ENCODE measurements at places on chromosomes 16 and 17.

GRCh38 chr16:87457709-87458423, 35.0 kb downstream of the ZCCHC14 start:
- no peak for DNase-seq

GRCh38 chr17:54907376-54907775, 6.7 kb downstream of the TOM1L1 start:
- no peak for DNase-seq

DNA sequence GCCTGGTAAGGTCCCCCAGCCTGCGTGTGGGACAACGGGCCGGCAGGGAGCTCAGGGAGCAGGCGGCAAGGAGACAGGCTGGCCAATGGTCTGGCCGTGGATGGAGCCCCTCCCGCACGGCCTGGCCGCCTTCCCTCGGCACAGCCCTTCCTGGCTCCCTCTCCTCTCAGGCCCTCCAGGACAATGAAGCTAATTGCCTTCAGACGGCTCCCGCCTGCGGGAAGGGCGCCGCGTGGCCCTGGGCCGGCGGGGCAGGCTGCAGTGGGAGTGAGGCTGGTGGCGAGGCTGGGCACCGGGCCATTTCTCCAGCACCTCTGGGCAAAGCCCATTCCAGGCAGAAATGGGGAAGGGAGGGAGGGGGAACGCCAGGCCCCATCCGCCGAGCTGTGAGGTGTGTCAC, 50.9 kb downstream of the ENGASE start:
- DNase-seq: no peak

DNA sequence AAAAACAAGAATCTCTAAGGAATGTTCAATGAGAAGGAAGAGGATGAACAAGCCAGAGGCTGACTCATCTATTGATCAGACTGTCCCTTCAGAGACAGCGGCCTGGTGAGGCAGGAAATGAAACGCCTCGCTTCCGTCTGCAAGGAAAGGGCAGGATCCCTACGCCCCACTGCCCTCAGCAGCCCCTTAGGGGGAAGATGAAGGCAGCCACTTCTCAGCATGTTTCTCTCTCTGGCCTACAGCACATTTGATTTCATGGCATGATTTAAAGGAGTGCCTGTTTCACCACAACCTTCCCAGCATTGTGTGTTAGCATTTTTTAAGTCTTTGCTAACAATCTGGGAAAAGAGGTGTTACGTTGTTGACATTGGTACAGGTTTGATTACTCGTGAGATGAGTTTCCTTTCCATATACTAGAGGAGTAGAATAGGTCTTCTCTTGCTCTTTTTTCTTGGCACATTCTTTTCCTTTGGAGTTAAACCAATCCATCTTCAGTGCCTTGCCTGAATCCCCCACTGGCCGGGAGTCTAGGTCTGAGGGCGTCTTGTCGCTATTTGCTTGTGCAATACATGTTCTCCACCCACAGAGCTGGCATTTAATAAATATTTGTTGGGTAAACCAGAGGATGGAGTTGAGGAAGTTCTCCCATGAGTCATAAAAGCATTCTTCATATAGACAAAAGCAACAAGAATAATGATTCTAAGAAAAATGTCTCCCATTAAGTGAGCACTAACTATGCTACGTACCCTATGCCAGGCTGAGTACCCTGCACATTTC, 47.4 kb downstream of the RBFOX3 start:
- no peak for DNase-seq

GRCh38 chr17:65712383-65713267, 151.2 kb upstream of the AXIN2 start:
- DNase-seq: no peak

DNA sequence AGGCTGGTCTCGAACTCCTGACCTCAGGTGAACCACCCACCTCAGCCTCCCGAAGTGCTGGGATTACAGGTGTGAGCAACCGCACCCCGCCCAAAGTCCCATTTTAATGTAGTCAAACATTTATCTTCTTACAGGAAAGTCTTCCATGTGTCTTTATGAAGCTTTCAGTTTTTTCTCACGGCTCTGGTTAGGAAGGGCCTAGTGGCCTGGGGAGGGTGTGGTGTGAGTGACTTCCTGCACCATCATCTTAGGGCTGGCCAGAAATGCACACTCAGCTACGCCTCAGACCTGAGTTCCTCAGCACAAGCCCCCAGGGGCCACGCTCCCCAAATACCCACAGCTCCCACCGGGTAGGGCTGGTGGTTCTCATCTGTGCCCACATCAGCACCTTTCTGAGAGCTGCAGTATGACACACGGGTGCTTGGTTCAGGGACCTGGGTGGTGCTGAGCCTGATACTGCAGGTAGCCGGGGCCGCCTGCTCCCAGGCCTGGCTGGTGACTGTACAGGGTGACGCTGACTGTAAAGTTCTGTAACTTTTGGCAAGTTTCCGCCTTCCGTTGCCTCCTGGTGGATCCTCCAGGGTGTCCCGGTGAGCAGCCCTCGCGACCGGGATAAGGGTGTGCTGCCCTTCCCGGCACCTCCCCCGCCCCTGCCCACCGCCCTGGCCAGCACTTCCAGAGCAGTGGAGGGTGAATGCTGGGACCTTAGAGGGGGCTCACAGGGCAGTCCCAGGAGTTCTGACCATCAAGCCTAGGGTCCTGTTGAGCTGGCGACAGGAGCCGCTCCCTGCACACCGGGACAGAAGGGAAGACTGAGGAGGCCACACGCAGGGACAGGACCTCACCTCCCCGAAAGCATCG, 52.5 kb downstream of the ZNF778 start:
- no peak for DNase-seq

GRCh38 chr17:9456330-9456729, 119.3 kb downstream of the STX8 start:
- no peak for DNase-seq

- DNase-seq: no peak
These were observed 298.0 kb upstream of the PMFBP1 start for GRCh38 chr16:72469932-72470331.

DNA sequence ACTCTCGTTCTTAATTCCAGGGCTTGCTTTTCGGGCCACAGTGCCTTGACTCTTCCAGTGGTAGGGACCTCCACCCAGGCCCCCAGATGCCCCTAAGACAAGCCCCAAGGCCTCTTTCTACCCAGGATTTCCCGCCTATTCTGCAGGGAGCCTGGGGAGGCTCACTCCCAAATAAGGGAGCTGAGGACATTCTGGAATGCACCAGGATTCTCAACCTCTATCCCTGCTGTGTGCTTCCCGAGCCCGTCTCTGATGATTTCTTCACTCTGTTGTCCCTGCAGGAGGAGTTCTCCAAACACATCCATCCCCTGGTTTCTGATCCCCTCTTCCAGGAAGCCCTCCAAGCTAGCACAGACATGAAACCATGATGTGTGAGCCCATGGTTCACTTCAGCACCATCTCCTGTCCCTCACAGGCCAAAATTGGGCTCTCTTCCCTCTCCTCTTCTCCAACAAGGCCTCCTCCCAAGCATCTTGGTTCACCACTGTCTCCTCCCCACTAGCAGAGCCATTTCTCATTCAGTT, 255.9 kb downstream of the KATNIP start:
- no peak for DNase-seq

- no peak for DNase-seq
These were observed 3.0 kb upstream of the MT1A start for GRCh38 chr16:56635441-56635967.

DNA sequence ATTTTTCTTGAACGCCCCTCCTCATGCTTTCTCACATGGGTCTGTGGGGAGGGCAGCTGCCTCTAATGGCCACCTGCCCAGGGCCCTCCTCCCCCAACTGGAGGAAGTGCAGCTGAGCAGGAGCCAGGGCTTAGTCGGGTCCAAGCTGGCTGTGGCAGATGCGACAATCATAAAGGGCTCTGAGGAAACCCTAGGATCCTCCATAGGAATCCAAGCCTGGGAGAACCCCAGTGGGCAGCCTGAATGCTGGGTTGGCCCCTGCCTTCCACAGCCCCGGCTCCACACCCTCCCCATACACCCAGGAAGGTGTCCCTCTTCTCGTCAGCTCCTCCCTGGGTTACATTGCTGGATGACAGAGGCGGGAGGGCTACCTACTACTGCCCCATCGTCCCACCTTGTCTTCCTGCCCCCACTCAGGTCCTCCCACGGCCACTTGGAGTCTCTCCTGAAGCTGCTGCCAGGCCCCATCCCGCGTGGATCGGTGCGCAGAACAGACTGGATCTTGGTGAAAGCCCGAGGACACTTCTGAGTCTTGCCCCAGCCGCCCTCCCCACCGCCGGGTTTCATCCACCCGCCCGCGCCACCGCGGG, 15.6 kb upstream of the CBFB start:
- peak; percentile 71 for DNase-seq

GRCh38 chr16:30927789-30928378, 4.5 kb downstream of the FBXL19 start:
- DNase-seq: no peak

DNA sequence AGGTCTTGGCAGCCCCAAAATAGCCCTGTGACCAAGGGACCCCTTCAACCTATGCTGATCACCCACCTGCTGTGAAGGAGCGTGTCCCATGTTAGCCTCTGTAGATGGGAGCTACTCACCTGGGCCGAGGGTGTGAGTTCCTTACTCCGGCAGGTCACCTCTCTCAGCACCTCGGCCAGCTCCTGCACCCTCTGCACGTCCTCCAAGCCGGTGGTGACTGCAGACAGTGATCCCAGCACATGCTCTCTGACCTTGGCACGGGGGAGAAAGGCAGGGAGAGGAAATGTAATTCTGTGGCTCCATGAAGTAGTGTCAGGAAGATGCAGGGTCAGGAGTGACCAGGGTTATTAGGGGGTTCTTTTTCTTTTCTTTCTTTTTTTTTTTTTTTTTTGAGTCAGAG, 67.7 kb upstream of the BCO1 start:
- no peak for DNase-seq

- DNase-seq: no peak
These were observed 102.8 kb downstream of the CMIP start for GRCh38 chr16:81547194-81547938.

- no peak for DNase-seq
These were observed 241.4 kb upstream of the DYNLRB2 start for GRCh38 chr16:80299416-80299815.

GRCh38 chr17:47742319-47743181, 9.5 kb downstream of the TBX21 start:
- no peak for DNase-seq

- DNase-seq: no peak
These were observed 45.9 kb upstream of the MED13 start for GRCh38 chr17:62110923-62111484.

- DNase-seq: no peak
These were observed 13.0 kb downstream of the VEZF1 start for GRCh38 chr17:57975044-57975443.

DNA sequence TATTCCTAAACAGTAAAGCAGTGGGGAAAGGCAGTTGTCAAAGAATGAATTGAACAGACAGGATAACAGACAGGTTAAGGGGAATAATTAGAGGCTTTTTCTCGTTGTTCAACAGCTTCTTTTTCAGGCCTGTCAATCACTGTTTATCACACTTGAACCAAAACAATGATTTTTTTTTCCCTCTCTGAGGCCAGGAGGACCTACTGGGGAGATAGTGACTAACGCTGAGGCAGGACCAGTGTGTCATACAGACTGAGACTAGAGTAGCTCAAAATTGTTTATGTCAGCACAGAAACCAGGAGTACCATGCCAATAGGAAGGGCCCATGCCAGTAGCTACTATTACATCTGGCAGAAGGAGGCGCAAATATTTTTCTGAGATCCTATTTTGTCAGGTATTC, 41.3 kb upstream of the NLK start:
- DNase-seq: no peak

DNA sequence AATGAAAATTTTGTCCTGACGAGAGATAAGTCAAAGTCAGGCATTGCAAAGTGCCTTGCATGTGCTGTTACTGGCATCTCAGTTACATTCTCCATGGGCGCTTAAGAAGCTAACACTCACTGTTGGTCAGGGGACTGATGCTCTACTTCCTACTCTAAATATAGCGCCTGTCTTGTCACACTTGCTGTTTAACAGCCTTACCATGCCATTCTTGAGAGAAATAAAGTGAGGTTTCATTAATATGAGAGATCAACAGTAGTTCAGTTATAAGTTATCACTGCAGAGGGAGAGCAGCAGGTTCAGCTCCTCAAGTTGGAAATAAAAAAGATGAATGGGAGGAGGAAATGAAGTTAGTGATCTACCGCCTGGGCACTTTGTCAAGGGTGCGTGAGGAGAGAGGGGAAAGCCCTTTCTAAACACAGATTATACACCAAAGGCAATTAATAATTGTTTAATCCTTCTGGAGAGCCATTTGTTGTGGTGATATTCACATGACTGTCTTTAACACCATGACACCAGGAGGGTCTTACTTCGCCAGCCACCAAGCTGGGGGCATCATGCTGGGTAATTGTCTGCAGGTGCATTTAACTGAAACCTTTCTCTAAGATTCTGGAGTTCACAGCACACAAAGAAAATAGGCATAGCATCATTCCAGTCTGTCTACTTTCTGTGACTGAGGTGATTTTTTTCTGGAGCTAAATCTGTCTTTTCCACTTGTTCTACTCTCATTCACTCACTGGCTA, 568.7 kb upstream of the HSBP1 start:
- no peak for DNase-seq

DNA sequence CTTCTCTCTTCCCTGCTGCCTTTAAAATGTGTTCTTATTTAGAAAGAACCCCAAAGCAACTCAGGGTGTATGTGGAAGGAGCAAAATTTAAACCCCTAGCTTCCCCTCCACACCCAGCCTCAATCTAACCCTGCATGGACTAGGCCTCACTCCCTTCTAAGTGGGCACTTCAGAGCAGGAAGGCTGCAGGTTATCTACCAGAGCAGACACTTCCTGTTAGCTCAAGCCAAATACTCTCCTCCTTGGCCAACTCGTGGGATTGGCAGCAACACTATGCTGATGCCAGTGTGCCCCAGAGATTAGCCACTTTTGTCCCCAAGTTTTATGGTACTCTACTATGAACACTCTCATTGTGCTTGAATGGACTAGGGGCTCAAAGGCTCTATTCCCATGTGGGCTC, 35.6 kb downstream of the CCDC42 start:
- DNase-seq: peak; percentile 51

DNA sequence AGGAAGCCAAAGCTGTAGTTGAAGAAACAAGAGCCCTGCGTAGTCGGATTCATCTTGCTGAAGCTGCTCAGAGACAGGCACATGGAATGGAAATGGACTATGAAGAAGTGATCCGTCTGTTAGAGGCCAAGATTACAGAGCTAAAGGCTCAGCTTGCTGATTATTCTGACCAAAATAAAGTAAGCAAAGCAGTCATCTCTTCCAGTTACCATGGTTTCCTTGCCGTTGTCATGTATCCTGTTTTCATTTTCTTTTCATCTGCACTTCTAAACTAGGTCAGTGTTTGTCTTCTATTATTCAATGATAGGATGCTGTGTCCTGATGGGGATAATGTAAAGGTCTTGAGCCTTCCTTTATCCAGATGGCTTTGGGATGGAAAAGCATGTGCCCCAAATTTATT, 104.3 kb downstream of the STXBP4 start:
- DNase-seq: no peak

DNA sequence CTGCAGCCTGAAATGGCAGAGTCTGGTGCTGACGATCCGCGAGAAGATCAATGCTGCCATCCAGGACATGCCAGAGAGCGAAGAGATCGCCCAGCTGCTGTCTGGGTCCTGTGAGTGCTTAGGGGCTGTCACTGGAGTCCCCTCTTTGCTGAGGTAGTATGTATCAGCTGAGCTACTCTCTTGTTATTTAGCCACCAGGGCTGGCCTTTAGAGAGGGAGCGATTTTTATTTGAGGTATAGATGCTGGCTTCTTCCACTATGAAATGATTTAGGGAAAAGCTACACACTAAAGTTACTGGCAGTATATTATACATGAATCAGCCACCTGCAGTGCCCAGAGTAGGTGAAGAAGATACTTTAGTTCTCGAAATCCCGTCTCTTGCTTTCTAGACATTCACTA, 2.6 kb downstream of the CDK5RAP3 start:
- no peak for DNase-seq
